ENCODE measurements at places on chromosomes 2 and 18.

GRCh38 chr18:23101861-23102432, 33.3 kb upstream of the CABLES1 start:
- DNase-seq = no peak

DNA sequence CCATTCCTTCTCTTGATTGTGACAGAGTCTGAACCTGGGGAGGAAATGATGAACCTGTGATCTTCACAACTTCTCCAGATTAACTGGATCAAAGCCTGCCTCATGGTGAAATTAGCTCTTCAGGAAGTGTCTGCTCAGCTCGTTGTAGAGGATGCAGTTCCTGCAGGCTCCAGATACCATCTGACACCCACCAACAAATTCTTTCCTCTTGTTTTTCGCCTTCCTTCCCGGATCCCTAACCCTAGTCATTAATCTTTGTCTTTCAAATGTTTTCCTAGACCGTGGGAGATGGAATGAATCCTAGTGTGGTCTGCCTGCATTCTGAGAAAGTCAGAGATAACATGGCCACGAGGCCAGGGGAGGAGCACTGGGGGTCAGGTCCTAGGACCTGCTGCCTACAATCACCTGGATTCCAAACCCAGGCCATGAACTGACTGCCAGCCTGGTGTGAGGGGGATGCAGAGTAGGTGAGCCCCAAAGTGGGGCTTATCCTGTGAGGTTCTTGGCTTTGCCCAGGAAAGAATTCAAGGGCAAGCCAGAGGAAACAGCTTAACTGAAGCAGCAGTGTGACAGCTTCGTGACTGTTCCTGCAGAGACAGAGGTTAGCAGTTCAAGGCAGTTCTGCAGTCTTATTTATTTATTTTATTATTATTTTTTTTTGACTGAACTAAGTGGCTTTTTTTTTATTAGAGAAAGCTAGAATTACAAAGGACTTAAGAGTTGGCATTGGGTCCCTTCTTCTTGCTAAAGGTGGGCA, 67.8 kb downstream of the DIPK1C start:
- no peak for DNase-seq

DNA sequence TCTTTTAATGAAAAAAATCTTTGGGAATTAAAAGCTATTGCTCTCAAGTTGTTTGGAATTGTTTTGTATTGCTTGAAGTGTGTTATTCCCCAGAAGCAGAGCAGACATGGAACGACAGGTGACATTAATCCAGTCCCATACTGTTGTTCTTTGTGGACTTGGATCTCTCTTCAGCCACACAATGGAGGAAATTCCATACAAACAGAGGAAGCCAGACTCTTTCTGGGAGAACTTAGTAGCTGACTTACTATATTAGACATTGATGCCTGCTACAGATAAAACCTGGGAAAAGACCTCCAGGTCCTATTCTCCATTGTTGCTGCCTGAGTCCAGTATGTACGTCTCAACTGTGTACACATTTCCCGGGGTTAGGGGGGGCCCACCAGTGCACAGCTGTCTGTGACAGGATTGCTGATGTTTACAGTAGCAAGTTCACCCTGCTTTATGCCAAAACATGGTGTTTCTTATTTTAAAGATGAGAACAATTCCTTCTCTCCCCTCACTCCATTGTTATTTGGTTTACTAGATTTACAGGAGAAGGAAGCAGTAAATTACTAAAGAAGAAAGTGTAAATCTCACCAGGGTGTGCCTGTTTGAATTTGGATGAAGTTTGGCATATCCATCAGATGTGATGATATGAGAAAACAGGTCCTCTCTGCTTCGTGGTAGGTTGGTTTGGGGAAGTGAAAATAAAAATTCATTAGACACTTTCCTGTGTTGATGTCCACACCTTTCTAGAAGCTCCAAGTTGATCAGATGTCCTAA, 142.4 kb upstream of the RBBP8 start:
- DNase-seq = no peak

DNA sequence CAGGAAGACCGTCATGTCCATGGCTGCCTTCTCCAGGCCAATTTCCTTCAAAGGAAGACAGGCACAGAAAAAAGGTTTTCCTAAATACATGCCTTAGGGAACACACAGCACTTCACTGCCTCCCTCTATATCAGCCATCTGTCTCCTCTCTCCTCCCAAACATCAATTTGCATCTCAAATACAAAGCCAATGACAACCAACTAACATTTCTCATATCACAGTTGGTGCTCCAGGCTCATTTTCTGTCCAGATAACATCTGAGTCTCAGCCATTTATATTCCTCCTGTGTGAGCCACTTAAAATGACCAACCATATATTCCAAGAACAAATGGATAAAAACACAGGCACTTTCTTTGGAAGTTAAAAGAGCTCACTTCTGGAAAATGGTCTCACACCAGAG, 62.5 kb upstream of the ACAA2 start:
- DNase-seq = no peak

GRCh38 chr18:74520096-74520833, 14.0 kb upstream of the CNDP1 start:
- DNase-seq = no peak

DNA sequence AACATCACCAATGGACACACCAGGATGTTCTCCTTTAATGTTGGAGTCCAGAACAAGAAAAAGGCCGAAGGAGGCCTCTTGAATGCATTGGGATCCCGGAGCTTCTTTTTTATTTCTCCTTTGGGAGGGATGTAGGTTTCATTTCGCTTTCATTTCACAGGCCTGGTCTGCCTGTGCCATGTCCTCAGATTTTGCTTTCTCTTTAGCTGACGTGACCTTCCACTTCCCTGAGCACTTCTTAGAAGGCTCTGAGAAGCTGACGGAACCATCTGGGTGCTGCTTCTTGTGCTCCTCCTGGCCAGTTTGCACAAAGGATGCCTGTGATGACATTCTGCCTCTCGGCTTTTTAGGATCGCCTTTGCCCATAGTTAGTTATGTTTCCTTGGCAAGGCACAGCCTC, 15.1 kb upstream of the MBOAT2 start:
- DNase-seq = no peak

DNA sequence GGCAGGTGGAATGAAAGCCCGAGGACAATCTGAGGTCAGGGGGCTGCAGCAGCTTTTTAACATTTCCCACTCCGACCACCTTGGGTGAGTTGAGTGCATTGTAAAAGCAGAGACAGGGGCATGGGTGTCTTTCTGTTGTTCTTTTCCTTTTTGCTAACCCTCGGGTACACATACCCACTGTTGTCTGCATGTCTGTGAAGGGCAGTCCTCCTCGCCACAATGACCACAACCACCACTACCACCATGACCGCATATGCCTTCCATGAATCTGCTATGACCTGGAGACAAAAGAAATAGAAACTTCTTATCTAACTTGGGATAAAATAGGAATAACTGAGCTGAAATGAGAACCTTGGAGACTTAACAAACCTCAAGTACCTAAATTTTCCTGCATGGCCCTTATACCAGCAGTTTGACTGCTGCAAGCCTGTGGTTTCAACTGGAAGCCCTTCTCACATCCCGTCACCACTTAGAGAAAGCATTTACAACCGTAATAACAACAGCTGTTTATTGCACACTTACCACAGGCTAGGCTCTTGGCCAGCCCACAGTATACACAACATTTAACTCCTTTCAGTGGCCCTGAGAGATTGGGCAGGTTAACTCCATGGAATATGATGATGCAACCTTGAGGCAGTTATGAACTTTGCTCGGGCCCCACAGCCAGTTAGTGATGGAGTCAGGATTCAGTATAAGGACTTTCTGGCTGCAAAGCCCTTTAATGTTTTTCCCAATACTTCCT, 80.3 kb downstream of the GYPC start:
- no peak for DNase-seq

DNA sequence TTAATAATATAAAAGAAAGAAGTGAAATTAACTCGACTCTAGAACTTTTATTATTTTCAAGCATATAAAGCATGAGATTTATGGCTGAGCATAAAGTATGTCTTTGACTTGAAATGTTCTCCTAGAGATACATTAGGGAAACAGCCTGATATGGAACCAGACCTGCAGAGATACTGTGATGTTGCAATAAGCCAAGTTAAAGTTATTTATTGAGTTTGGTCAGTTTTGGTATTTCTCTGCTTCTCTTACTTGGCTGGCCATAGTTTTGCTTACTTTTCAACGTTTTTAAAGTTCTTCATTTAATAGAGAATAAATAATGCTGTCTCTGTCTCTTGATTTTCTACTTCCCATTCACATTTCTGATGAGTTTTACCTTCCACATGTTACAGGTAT, 76.0 kb downstream of the GFPT1 start:
- DNase-seq = no peak

GRCh38 chr2:78817430-78817829, 208.1 kb upstream of the REG3G start:
- no peak for DNase-seq

DNA sequence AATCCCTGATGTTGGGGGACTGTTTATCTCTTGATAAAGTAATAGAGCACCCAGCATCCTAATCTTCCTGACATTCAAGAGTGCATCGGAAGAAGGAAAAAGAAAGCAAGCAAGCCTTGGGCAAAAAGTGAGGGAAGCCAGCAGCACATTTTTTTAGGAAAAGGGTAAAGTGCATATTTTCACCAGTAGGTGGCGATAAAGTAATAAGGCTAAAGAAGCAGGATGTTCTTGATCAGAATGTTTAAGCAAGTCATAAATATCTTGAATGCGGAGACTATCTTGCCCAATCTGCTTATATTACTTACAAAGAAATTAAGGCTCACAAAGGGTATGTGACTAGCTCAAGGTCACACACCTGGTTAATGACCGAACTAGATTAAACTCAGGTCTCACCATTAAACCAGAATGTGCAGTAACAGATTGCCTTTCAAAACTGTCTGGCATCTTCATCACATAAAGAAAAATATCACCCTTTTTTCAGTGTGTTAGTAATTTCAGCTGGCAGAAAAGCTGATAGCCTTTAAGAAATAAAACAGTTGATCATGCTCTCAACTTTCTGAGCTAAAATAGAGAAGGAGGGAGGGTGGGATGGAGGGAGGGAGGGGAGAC, 83.8 kb downstream of the VIT start:
- DNase-seq = peak; percentile 51

DNA sequence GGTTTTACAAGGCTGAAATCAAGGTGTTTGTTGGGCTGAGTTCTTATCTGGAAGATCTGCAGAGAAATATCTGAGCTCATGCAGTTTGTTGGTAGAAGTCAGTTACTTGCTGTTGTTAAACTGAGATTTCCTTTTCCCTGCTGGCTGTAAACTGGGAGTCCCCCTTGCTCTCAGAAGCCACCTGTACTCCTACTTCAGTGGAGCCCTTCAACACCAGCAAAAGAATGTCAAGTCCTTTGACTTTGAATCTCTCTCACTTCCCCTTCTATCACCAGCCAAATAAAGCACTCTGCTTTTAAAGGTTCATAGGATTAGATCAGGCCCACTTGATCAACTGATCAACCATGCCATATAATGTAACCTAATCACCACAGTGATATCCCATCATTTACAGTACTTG, 252.2 kb upstream of the CDH7 start:
- no peak for DNase-seq

GRCh38 chr2:160836755-160837154, 323.5 kb upstream of the TANK start:
- peak; percentile 76 for DNase-seq

GRCh38 chr2:95346231-95346737, 49.1 kb downstream of the KCNIP3 start:
- peak; percentile 36 for DNase-seq

DNA sequence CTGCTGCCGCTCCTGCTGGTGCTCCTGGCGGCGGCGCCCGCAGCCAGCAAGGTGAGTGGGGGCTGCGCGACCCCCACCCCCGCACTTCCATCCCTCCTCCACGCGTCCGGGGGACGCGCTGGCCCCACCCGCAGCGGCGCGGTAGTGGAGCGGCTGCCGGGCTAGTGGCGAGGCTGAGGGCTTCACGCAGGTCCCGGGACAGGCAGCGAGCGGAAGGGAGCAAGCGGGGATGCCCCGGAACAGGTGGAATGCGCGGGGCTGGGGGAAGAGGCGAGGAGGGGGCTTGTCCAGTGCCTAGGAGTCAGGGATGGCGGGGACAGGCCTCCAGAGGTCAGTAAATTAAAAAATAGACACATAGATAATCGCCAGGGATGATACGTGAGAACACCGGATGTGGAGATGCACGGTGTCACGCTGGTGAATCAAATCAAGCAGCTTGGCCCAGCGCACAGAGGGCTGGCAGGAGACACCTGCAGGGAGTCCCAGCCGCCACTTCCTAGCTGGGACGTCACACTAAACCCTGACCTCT, 403 bp downstream of the COL4A3 start:
- DNase-seq = no peak

- no peak for DNase-seq
Observed at GRCh38 chr2:202141329-202141947, 68.4 kb downstream of the KIAA2012 start.

DNA sequence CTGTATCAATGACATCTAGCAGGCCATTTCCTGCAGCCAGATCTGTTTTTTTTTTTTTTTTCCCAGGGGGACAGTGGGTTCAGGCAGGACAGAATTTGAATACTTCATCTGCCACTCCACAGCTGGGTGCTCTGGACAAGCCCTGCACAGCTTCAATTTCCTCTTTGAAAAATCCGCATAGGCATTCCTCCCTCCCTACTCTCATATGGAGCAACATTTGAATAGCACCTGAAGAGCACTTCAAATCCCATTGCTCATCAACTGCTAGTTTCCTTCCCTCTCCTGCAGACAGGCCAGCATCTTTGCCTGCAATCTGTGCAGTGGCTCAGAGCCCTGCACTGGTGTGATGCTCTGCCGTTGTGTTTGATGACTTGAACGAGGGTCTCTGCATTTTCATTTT, 326.3 kb downstream of the TSN start:
- DNase-seq = no peak

- no peak for DNase-seq
Observed at GRCh38 chr2:180709392-180710145, 270.8 kb upstream of the UBE2E3 start.

- DNase-seq = no peak
Observed at GRCh38 chr18:65938592-65939372, 188.0 kb downstream of the CDH7 start.

- DNase-seq = no peak
Observed at GRCh38 chr18:56258178-56258577, 380.2 kb downstream of the TXNL1 start.

DNA sequence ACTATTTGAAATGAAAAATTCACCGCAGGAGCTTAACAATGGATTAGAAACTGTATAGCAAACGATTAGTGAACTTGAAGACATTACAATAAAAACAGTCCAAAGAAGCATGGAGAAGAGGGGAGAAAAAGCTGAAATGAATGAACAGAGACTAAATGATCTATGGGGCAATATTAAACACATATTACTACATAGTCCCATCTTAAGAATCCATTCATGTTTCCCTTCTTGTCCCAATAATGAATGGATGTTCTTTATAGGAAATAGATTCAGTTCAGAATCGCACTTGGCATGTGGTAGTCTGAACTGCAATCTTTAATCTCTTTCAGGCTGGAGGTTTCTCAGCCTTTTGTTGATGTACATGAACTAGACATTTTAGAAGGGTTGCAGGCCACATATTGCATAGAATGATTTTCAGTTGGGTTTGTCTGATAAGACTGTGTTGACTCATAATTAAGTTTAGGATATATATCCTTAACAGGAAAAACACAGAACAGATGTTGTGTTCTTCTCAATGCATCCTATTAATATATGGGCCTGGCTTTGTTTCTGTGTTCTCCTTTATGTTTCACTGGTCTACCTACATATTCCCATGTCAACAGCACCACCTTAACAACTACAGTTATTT, 27.9 kb downstream of the CCDC88A start:
- DNase-seq = no peak

- no peak for DNase-seq
Observed at GRCh38 chr2:98346311-98347236, at the start of gene CNGA3. CNGA3 (plus strand) TSS chr2:98346456; CDS start chr2:98369976, 23,520 bp downstream.

Measured in fibroblast of the conjunctiva (primary cell).